Activated CD4-positive, CD25-positive, alpha-beta regulatory T cell treated with anti-CD3 and anti-CD28 coated beads, Interleukin-2, amount 50 U/mL, for 72 hours (primary cell): ENCODE measurements at places on chromosomes 5 and 9.

DNA sequence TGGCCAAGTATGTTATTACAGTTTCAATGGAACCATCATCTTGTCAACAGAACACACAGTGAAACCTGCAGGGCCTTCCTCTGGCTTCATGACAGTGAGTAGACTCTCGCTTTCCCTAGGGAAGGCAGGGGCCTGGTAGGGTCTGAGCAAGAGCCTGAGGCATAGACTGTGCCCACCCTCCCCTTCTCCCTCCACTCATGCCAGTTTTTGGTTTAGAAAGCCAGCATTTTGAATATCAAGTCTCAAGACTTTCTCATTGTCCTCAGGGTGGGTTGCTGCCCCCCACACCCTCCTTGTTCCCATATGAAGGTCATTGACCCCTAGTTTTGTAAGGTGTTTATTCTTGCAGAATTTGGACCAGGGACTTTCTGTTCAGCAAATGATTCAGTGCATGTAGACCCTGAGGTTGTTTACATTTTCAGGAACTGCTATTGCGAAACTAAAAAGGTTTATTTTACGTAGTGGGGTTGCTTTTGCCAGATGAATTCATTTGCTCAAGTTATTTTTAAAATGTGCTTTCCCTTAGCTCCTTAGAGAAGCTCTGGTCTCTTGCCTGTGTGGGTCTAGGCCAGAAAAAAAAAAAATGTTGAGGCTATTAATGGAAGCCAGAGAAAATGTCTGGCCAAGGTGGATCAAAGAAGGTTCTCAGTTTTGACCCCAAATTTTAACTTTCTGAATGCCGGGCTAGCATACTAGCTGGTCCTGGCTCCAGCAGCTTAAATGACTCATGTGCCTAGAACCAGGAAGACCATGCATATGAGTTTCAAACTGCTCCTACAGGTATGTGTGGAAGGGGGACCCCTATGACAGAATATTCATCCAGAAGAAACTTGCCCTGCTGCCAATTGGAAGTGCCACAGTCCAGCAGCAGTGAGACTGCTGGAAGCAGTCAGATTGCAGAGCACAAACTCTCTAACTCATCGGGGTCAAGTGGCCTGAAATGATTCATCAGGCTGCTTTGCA is 10.1 kb upstream of the MOB3B start:
- no peak for DNase-seq

DNA sequence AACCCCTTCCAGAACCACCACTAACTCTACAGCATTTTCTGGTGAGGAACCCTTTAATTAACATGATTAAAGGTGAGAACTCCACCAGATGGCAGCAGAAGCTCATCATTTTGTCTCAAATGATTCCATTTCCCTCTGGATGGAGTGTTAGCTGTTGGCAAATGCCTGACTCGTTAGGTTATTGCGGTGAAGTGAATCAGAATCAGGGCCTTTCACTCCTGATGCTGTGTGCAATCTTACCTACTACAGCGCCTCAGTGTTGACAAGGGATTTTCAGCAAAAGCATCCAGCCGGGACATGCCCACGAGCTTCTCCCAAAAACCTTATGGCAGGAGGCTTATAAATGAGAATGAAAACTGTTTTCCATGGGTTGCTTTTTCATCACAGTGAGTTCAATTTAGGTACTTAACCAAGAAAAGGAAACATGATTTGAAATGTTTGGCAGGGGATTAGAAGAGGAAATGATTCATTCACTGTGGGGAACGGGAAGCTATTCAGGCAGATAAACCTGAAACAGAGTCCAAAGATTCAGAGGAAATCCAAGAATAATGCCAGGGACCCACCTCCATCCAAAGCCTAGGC is 48.0 kb upstream of the CAST start:
- no peak for DNase-seq

GRCh38 chr9:88873635-88874034 is 117.6 kb upstream of the S1PR3 start:
- no peak for DNase-seq

DNA sequence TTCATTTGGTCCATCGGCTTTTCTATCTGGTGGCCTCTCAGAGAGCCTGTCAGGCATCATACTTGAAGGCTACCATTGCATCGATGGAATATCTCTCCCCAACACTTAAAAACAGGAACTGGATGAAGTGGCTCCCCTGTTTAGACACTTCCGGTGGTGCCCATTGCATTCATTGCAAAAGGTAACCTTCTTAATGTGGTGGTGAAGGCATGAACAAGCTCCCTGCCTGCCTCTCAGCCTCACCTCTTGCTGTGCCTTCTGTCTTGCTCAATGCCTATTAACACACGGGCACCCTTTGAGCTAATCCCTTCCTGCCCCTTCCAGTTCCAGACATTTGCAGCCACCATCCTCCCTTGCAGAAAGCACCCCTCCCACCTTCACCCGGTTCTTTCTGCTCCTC is 233.1 kb upstream of the MSX2 start:
- DNase-seq, result no peak

DNA sequence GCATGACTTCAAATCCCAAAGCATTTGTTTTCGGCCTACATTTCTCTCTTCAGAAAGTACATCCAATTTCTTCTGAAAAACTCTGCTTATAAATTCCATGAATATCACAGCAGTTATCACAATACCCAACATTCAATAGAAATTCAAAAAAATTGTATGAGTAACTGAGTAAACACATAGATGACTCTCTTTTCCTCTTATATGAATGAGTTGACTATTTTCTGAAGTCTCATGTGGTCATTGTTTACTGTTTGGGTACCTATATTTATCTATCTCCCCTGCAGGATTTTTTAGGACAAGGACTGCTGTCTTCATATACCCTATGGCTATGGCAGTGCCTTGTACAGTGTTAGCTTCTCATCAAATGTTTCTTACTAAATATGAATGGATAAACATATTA is 157.1 kb downstream of the HTR1A start:
- DNase-seq, result no peak

DNA sequence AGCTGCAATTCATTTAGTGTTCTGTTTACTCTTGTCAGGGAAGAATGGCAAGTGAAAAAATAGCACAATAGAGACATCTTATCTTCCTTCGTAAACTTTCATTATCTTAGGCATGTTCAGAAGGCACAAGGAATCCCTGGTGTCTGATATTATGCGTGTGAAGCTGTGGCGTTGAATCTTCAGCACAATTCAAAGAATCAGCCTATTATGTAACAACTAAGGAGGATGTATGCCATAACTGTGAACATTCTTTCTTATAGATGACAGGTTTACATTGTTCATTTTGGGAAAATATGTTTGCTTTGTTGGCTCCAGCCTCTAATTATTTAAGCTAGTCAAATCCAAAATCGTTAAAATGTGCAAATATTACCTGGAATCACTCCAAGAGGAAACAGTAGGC is 446.1 kb downstream of the ANXA1 start:
- no peak for DNase-seq

GRCh38 chr5:171336521-171337209 is 27.6 kb downstream of the TLX3 start:
- DNase-seq, result no peak

DNA sequence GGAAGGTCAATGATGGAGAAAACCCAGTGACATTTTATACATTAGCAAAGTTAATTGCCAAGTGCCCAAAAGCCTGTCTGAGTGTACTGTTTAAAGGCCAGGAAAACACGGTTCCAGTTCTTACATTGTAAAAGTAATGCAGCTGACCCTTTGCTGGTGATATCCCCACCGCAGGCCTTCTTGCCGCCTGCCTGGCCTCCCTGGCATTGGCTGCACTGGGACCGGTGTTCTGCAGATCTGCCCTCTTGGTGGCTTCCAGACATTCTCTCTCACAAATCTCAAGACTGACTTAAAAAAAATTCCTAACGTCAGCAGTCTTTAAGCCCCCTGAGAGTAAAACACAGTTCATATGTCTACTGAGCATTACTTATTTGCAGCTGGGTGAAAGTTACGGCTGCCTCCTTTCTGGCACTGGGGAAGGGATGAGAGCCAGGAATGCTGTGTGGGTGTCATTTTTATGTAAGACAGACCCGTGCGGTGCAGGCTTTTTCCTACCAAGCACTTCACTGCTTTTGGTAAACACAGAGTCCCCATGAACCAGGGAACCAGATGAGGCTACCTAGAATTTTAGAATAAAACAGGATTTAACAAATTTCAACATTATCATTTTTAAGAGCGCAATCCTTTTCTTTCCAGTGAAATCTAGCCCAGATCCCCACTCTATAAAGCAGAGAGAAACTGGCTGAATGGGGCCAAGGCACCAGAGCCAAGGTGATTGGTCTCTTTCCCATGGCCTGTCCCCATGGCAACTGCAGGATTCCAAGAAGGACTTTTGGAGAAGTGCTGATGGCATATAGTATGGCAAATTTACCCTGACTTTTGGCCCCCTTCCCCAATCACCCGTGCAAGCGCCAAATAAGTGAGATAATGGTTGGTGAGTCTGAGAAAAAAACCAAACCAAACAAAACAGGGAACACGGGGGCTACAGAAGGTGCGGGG is 80.8 kb downstream of the LMNB1 start:
- DNase-seq, result no peak

GRCh38 chr5:68685863-68686262 is 408.0 kb upstream of the SLC30A5 start:
- no peak for DNase-seq

DNA sequence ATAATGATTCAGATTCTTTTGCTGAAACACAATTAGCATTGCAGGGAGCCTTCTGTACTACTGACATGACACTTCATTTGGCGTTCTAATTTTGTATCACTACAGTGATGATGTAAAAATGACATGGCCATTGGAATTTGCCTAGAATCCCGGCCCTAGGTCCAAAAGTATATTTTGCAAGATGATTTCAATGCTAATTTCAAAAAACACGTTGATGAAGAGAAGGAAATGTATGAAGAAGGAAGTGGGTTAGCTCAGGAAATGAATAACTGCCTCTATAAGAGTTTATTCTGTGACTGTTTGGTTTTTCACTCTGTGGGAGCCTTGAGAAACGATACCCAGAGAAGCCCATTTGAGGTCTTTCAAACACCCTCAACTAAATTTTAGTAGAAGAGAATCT is 59.3 kb downstream of the OSTF1 start:
- no peak for DNase-seq

DNA sequence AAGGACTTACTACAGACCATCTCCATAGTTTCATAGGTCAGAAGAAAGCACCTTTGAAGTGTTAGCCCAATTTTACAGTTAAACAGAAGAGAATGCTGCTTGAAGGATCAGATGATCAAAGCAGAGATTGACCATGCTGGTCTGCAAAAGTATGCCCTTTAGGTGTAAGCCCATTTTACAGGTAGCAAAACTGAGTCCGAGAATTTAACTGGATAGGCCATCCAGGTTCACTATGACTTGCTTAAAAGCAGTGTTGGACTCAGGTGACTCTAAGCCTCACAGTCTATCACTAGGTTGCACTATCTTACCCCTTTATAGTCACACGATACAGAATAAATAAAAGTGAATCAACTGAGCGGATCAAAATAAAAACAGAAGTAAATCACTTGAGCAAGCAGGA is 212.7 kb downstream of the DCP2 start:
- DNase-seq, result no peak

GRCh38 chr9:34133436-34133949 is 7.0 kb upstream of the DCAF12 start:
- DNase-seq, result no peak

- DNase-seq, result no peak
Observed at GRCh38 chr5:120517607-120518252, 53.6 kb downstream of the PRR16 start.

- no peak for DNase-seq
Observed at GRCh38 chr5:164191240-164191639, 685.8 kb downstream of the MAT2B start.
